HFFc6 (cell line): ENCODE measurements at places on chromosomes 16 and 17. TPM values are rescaled to one million over a fixed set of nuclear protein-coding genes. Genes with fewer than 3 reads are reported as not detected.

DNA sequence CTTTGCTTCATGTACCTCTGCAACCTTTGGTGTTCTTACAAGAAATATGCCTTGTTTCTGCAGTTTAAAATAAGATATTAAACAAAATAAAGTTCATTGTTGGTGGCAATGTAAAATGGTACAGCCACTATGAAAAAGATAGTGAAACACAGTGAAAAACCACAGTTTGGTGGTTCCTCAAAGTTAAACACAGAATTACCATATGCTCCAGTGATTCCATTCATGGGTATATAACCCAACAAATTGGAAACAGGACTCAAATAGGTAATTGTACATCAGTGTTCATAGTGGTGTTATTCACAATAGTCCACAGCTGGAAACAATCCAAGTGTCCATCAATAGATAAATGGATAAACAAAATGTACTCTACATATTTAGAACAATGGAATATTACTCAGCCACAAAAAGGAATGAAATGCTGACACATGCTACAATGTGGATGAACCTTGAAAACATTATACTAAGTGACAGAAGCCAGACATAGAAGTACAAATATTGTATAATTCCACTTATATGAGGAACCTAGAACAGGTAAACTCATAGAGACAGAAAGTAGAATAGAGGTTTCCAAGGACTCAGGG is 49.2 kb downstream of the CUEDC1 start:
- no peak for DNase-seq

DNA sequence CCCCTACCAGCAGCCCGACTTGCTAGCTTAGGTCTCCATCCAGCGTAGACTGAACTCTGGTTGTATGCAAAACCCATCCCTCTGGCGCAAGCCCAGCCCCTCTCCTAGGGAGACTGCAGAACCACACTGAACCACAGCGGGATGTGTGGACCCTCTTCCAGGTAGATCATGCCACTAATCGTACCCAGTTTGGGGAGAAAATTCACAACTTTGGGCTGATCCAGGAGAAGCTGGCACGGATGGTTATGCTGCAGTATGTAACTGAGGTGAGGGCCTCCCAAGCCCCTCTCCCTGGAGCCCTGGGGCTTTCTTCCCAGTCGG is 3.2 kb downstream of the ACADVL start:
- DNase-seq = no peak

ST3GAL2 gene
- 25.6 to 26.1 TPM (median 26.0 TPM) in 3 replicates for total RNA-seq

KRT25 gene
- total RNA-seq = not detected in 3 replicates

GRCh38 chr17:57559634-57560318 is 185.3 kb downstream of the CCDC182 start:
- DNase-seq = no peak

DNA sequence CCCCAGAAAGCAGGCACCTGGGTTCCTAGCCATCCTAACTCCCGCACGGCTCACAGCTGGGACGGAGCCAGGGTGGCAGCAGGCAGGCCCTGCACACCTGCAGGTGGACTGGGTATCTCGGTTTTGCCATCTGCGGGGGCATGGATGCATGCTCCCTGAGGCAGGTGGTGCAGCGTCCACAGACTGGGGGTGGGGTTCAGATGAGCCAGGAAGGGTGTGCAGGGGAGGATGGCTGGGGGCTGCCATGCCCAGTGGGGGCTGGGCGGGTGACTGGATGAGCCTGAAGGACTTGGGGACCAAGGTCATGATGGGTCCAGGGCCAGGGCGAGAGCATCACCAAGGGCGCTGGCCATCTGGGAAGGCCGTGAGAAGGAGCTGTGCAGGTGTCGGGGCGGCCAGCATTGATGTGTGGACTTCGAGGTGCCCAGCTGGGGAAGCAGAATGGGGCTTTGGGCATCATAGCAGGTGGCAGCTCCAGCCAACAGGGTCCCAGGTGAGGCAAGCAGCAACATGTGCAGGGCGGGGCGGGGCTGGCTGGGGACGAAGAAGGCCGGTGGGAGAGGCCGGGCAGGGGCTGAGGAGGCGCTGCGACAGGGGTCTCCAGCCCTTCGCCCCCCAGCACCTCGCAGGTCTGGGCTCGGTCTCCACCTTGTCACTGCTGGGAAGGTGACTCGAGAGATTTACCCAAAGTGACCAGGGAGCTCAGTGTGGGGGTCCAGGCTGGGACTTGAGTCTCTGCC is 41.0 kb upstream of the ZNF469 start:
- no peak for DNase-seq
